ENCODE measurements at places on chromosomes 7 and 10.

- no peaks in the 10 kb centered on the region for H3K27me3 ChIP-seq
- H3K4me1 ChIP-seq: peaks cover 2% of the 10 kb centered on the region
- peak; percentile 49 for DNase-seq
- peaks cover 5% of the 10 kb centered on the region for H3K36me3 ChIP-seq
- no peak overlapping the region for H3K4me3 ChIP-seq
These were observed 22.7 kb downstream of the ARL3 start for GRCh38 chr10:102691285-102692066.

DNA sequence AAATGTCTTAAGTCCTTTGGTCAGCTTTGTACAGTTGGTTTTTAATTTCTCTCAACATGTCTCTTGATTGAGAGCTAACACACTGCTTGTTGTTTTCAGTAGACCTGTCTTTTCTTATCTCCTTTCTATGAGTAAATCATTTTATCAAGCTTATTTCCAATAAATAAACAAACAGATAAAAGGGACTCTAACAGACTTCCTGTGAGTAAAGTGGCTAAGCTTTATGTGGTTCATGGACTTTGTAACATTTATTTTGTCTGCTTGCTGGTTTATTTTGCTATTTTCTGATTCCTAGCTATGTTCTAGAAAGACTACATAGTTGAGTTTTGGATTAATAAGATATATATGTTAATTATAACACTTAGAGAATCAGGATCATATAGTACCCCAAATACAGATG is 27.1 kb downstream of the OR9A2 start:
- H3K4me3 ChIP-seq: no peak overlapping the region
- no peaks in the 10 kb centered on the region for H3K27me3 ChIP-seq
- no peak overlapping the region for H3K27ac ChIP-seq
- no peaks in the 10 kb centered on the region for H3K4me1 ChIP-seq

GRCh38 chr10:130743751-130744271 is 567.7 kb downstream of the TCERG1L start:
- DNase-seq: no peak
- no peak overlapping the region for H3K27ac ChIP-seq

- H3K36me3 ChIP-seq: no peaks in the 10 kb centered on the region
- no peak overlapping the region for H3K4me3 ChIP-seq
- H3K27me3 ChIP-seq: no peaks in the 10 kb centered on the region
- H3K4me1 ChIP-seq: no peaks in the 10 kb centered on the region
These were observed 54.4 kb downstream of the CDCA7L start for GRCh38 chr7:21891291-21891690.

- H3K4me1 ChIP-seq: peaks cover 6% of the 10 kb centered on the region
- no peaks in the 10 kb centered on the region for H3K36me3 ChIP-seq
- peak overlapping the region; percentile 68 for H3K4me3 ChIP-seq
- H3K27me3 ChIP-seq: no peaks in the 10 kb centered on the region
These were observed 55.9 kb upstream of the PCGF5 start for GRCh38 chr10:91164520-91165065.

DNA sequence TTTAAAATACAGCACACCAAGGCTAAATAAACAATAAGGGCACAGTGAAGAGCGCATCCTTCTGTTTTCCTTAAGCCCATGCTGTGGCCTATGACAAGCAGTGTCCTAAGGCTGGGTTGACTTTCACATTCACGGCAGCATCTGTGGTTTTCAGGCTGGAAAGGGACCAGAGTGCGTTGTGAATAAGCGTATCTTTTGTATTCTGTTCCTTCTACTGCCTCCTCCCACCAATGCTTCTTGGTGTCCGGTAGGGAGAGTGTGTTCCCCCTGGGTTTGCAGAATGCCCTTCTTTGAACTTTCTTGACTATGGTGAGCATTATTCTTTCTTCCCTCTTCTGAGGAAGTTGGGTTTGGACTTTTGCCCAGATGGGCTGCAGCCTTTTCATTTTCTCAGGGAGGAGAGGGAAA is 73.6 kb downstream of the ABCA13 start:
- H3K27ac ChIP-seq: no peak overlapping the region
- H3K4me3 ChIP-seq: no peak overlapping the region
- H3K4me1 ChIP-seq: peaks cover 3% of the 10 kb centered on the region
- H3K27me3 ChIP-seq: no peaks in the 10 kb centered on the region
- peak; percentile 49 for DNase-seq

DNA sequence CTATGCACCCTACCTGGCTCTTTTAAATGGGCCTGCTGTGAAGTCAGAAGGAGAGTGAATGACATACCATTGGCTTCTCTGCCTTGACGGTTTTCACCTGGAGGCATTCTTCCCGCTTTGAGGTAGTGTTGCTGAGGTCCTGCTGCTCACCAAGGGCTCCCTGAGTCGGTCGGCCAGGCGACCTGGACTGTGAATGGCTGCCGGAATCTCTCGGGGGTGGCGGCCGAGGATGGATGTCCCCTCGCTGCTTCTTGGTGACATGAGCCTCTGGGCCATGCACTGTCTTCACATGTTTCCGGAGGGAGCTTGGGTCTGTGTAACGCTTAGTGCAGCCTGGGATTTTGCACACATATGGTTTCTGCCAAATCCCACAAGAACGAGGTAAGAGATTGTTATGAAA is 264.7 kb downstream of the GLI3 start:
- H3K4me3 ChIP-seq: no peak overlapping the region
- H3K27me3 ChIP-seq: no peaks in the 10 kb centered on the region
- no peak overlapping the region for H3K27ac ChIP-seq
- DNase-seq: no peak
- peaks cover 29% of the 10 kb centered on the region for H3K36me3 ChIP-seq

DNA sequence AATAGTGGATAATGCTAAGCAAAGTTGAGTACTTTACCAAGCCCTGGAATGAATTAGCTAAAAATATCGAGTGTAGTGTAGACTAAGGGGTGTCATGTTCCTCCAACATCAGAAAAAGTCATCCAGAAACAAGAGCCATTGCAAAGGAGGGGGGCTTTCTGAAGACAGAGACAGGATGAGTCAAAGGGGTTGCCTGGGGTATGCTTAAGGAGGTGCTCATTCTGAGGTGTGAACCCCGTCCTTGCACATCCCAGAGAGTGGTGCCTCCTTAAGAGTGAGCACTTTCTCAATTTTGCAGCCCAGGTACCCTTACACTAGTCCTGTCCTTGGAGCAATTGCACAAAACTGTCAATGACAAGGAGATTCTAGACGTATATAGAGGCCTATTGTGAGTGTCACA is 43.1 kb upstream of the C10orf71 start:
- no peak overlapping the region for H3K4me3 ChIP-seq
- no peaks in the 10 kb centered on the region for H3K36me3 ChIP-seq
- H3K4me1 ChIP-seq: no peaks in the 10 kb centered on the region
- peaks cover 18% of the 10 kb centered on the region for H3K27me3 ChIP-seq
- no peak overlapping the region for H3K27ac ChIP-seq
- DNase-seq: no peak

- peaks cover 34% of the 10 kb centered on the region for H3K27me3 ChIP-seq
- H3K4me1 ChIP-seq: no peaks in the 10 kb centered on the region
- H3K4me3 ChIP-seq: no peak overlapping the region
- no peak overlapping the region for H3K27ac ChIP-seq
- H3K36me3 ChIP-seq: no peaks in the 10 kb centered on the region
These were observed 73.0 kb upstream of the STK17A start for GRCh38 chr7:43509906-43510305.

- no peaks in the 10 kb centered on the region for H3K4me1 ChIP-seq
- H3K4me3 ChIP-seq: no peak overlapping the region
- DNase-seq: no peak
- H3K27ac ChIP-seq: no peak overlapping the region
- no peaks in the 10 kb centered on the region for H3K27me3 ChIP-seq
- H3K36me3 ChIP-seq: no peaks in the 10 kb centered on the region
These were observed 75.3 kb downstream of the SVOPL start for GRCh38 chr7:138625849-138626230.

DNA sequence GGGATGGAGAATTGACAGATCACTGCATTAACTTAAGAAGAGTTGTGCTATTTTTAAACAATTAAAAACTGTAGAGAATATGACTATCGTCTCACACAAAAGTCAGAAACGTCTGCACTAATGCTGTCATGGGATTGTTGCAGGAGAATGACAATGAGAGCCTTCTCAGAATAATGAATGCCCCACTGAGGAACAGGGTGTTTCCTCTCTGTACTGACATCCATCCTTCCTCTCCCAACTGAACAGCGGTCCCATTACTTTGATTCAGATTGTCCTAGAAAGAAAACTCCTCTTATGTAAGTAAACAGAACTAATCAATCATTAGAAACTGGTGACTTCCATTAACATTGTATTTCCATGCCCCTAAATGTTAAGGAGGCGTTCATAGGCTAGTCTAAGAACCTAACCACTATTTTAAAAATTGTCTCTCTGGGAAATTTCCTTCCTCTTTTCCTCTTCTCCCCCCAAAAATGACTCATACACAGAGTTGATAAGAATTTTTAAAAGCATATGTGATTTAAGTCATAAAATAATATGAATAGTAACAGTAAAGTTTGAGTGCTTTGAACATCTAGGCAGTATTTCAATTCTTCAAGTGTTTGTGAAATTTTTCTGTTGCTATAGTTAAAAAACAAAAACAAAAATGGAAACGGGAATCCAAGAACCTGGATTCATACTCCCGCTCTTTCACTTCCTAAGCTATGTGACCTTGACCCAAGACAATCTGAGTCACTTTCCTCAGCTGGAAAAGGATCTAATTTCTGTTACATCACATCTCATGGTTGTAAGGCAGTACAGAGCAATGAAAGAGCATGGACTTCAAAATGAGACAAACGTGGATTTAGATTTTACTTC is 12.7 kb upstream of the MACC1 start:
- no peak overlapping the region for H3K4me3 ChIP-seq
- no peak overlapping the region for H3K27ac ChIP-seq
- H3K36me3 ChIP-seq: no peaks in the 10 kb centered on the region
- no peaks in the 10 kb centered on the region for H3K4me1 ChIP-seq

DNA sequence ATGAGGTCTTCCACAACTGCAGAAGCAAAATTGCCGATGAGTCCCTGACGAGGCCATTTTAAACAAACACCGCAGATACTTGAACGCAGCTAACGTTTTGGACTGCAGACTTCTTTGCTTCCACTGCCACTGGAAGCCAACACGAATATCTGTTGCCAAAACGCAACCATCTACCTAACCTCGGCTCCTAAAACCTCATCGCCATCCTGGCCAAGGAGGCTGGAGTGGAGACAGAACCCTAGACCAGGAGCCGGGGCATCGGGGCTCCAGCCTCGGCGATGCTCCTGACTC is 493 bp downstream of the WDR91 start:
- H3K4me3 ChIP-seq: peak overlapping the region; percentile 92
- DNase-seq: no peak
- peaks cover 2% of the 10 kb centered on the region for H3K36me3 ChIP-seq
- H3K27ac ChIP-seq: peak overlapping the region; percentile 80

DNA sequence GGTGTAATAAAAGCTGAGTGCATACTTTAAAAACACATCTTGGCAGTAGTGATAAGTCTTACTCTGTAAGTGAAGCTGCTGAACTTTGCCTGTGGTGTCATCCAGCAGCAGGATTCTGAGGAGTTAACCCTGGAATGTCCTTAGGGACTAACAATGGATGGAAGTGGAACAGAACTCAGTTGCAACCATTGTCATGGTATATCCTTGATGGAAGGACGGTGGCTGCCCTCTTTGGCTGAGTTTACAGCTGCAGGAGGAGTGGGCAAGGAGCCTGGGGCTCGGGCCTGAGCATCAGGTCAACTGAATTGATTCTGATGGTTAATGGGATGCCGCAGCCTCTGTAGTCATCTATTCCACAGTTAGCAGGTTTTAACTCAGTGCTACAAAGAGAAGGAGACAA is 56.2 kb downstream of the MRC1 start:
- H3K4me1 ChIP-seq: no peaks in the 10 kb centered on the region
- H3K27ac ChIP-seq: no peak overlapping the region
- peaks cover 25% of the 10 kb centered on the region for H3K27me3 ChIP-seq
- H3K36me3 ChIP-seq: no peaks in the 10 kb centered on the region

- no peaks in the 10 kb centered on the region for H3K36me3 ChIP-seq
- DNase-seq: no peak
- no peaks in the 10 kb centered on the region for H3K4me1 ChIP-seq
- H3K4me3 ChIP-seq: no peak overlapping the region
- H3K27ac ChIP-seq: no peak overlapping the region
These were observed 372.1 kb upstream of the AKR1E2 start for GRCh38 chr10:4453950-4454349.
